ENCODE measurements at places on chromosomes 6 and 20. TPM values are rescaled to one million over a fixed set of nuclear protein-coding genes. Genes with fewer than 3 reads are reported as not detected.
A peak's percentile ranks its signal among the peaks of the same experiment; 100 is the strongest.

GRCh38 chr20:59932616-59933295, 681 bp downstream of the SYCP2 start:
- no peak for DNase-seq
- H3K27me3 ChIP-seq: peaks cover 5% of the 10 kb centered on the region
- H3K4me3 ChIP-seq: peak overlapping the region; percentile 58
- H3K4me1 ChIP-seq: peaks cover 26% of the 10 kb centered on the region

DNA sequence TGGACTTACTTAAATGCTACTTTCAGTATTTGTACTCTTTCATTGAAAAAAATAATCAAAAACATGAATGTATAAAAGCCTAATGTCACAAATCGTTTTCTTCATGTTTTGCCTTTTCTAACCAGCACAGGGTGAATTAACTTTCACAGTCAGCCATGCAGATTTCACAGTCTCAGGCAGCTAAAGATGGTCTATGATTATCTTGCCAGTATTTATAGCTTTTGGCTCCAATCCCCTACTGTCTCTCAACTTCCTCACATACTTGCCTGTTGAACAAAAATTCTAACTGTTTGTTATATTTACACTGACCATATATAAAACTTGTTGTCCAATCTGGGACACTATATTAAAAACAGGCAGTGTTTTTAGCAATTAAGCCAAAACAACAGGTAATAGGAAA, 358.2 kb downstream of the ARHGAP18 start:
- H3K27me3 ChIP-seq: peaks cover 11% of the 10 kb centered on the region
- no peak overlapping the region for H3K27ac ChIP-seq
- no peaks in the 10 kb centered on the region for H3K36me3 ChIP-seq
- DNase-seq: no peak
- H3K4me3 ChIP-seq: no peak overlapping the region

ZNF318 gene
- 11.5 TPM for total RNA-seq

GMEB2 gene
- 13.6 TPM for total RNA-seq

KCNK15 gene
- total RNA-seq: 0.34 TPM

OR2H2 gene
- total RNA-seq: not detected
